Cardiac atrium fibroblast (primary cell): ENCODE measurements at places on chromosomes 3 and 15. TPM values are rescaled to one million over a fixed set of nuclear protein-coding genes. Genes with fewer than 3 reads are reported as not detected.

The C3orf20 gene
- not detected in 2 replicates for total RNA-seq

The SGO1 gene
- 2.2 and 3.6 TPM in 2 replicates for total RNA-seq

The ZIC4 gene
- total RNA-seq: not detected in 2 replicates

The NR2E3 gene
- not detected in 2 replicates for total RNA-seq

The TNNC1 gene
- not detected in 2 replicates for total RNA-seq

The CHRNB4 gene
- total RNA-seq: not detected in 2 replicates
